ENCODE measurements at places on chromosomes 7 and 10. TPM values are rescaled to one million over a fixed set of nuclear protein-coding genes. Genes with fewer than 3 reads are reported as not detected.

The LIPJ gene
- total RNA-seq, result not detected

The ZNF503 gene
- total RNA-seq, result 0.39 TPM

The NACAD gene
- 6.0 TPM for total RNA-seq

The GNAT3 gene
- total RNA-seq, result not detected

The HYAL4 gene
- not detected for total RNA-seq

The PAX4 gene
- not detected for total RNA-seq

The SRI gene
- total RNA-seq, result 135 TPM

The ZNF853 gene
- 8.0 TPM for total RNA-seq

The TMEM130 gene
- 1.9 TPM for total RNA-seq

The C10orf62 gene
- total RNA-seq, result not detected

The HOXA9 gene
- total RNA-seq, result not detected

The HMX2 gene
- total RNA-seq, result 1.4 TPM

The CPED1 gene
- 0.44 TPM for total RNA-seq

The STEAP1B gene
- total RNA-seq, result 5.4 TPM

The CDHR3 gene
- total RNA-seq, result 19.1 TPM

The RET gene
- total RNA-seq, result 17.8 TPM

The RHOBTB1 gene
- total RNA-seq, result 6.9 TPM

The BHLHA15 gene
- 3.3 TPM for total RNA-seq

The VIM gene
- total RNA-seq, result 66.2 TPM

The ATP6V0E2 gene
- 22.7 TPM for total RNA-seq

The SMKR1 gene
- 0.50 TPM for total RNA-seq

The ST8SIA6 gene
- 3.5 TPM for total RNA-seq

The MYH16 gene
- not detected for total RNA-seq

The ATRNL1 gene
- total RNA-seq, result 28.7 TPM

The PPIF gene
- total RNA-seq, result 91.4 TPM

The RRP12 gene
- 56.6 TPM for total RNA-seq

The GIMAP5 gene
- total RNA-seq, result 0.46 TPM

The CDHR1 gene
- 5.0 TPM for total RNA-seq

The KCNMA1 gene
- total RNA-seq, result 5.3 TPM

The UTF1 gene
- 140 TPM for total RNA-seq

The TASOR2 gene
- 54.5 TPM for total RNA-seq

The RBP3 gene
- total RNA-seq, result not detected

The NOS3 gene
- total RNA-seq, result 6.6 TPM

The TMEM139 gene
- 1.5 TPM for total RNA-seq

The MSMB gene
- total RNA-seq, result not detected

The LRRC4 gene
- total RNA-seq, result 9.9 TPM

The CLCN1 gene
- total RNA-seq, result 0.23 TPM

The SPOCK2 gene
- total RNA-seq, result 4.7 TPM

The TAF6 gene
- 132 TPM for total RNA-seq

The ZNF804B gene
- not detected for total RNA-seq

The CALML3 gene
- total RNA-seq, result not detected

The SLC26A5 gene
- total RNA-seq, result 0.41 TPM

The CRHR2 gene
- total RNA-seq, result 0.09 TPM

The CPA1 gene
- 8.9 TPM for total RNA-seq
